ENCODE measurements at places on chromosomes 3 and 15.

GRCh38 chr3:196639483-196640296 is at the start of gene NRROS:
Gene NRROS, plus strand, starts transcription at chr3:196639694. Its CDS starts 14,846 bp downstream, at chr3:196654540.
- peak; percentile 30 for DNase-seq
- H3K27me3 ChIP-seq, result no peaks in the 10 kb centered on the region
- H3K27ac ChIP-seq, result no peak within 1 kb of the TSS
- H3K4me1 ChIP-seq, result peaks cover 10% of the 10 kb centered on the region
- H3K4me3 ChIP-seq, result peak within 1 kb of the TSS; percentile 17
- H3K36me3 ChIP-seq, result no peaks in the 10 kb centered on the region

GRCh38 chr3:15325228-15325627 is 7.2 kb downstream of the SH3BP5 start:
- no peaks in the 10 kb centered on the region for H3K36me3 ChIP-seq
- no peak for DNase-seq
- H3K27me3 ChIP-seq, result no peaks in the 10 kb centered on the region
- H3K4me3 ChIP-seq, result no peak overlapping the region

GRCh38 chr15:81011593-81011992 is 10.9 kb downstream of the TLNRD1 start:
- no peaks in the 10 kb centered on the region for H3K27me3 ChIP-seq
- H3K36me3 ChIP-seq, result no peaks in the 10 kb centered on the region
- no peak for DNase-seq

DNA sequence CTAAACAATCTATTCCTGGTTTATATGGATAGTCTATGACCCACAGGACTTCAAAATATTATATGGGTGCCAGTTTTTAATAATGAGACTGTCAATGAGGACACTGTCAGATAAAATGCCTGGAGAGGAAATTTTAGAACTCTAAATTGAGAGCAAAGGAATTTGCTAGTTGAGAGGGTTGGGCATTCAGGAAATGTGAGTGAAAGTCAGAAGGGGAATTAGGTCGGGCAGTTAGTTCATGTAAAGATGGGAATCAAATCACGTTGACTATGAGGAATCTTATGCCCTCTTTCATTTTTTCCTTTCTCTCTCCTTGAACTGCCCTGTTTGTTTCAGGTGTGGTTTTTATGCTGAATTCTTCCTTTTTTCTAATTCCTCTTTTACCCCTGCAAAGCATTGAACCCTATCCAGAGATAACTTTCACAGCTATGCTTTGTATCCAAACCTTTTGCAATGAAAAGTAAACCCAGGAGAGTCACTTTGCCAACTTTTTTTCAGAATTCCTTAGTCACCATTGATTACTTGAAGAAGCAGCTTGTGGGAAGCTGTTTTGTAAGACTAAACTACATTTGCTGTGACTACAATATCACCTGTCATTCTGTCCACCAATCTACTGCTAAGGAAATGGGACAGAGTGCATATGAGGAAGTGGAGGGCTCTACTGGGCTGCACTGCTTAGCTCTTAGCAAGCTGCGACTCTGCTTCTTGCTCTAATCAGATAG is 27.8 kb downstream of the CHP1 start:
- no peak for DNase-seq
- H3K36me3 ChIP-seq, result peaks cover 3% of the 10 kb centered on the region
- no peaks in the 10 kb centered on the region for H3K4me1 ChIP-seq
- no peak overlapping the region for H3K4me3 ChIP-seq
- no peaks in the 10 kb centered on the region for H3K27me3 ChIP-seq
- no peak overlapping the region for H3K27ac ChIP-seq

GRCh38 chr15:62599791-62600777 is 435.0 kb upstream of the C2CD4B start:
- H3K27me3 ChIP-seq, result no peaks in the 10 kb centered on the region
- H3K27ac ChIP-seq, result no peak overlapping the region
- no peaks in the 10 kb centered on the region for H3K4me1 ChIP-seq
- H3K4me3 ChIP-seq, result no peak overlapping the region

DNA sequence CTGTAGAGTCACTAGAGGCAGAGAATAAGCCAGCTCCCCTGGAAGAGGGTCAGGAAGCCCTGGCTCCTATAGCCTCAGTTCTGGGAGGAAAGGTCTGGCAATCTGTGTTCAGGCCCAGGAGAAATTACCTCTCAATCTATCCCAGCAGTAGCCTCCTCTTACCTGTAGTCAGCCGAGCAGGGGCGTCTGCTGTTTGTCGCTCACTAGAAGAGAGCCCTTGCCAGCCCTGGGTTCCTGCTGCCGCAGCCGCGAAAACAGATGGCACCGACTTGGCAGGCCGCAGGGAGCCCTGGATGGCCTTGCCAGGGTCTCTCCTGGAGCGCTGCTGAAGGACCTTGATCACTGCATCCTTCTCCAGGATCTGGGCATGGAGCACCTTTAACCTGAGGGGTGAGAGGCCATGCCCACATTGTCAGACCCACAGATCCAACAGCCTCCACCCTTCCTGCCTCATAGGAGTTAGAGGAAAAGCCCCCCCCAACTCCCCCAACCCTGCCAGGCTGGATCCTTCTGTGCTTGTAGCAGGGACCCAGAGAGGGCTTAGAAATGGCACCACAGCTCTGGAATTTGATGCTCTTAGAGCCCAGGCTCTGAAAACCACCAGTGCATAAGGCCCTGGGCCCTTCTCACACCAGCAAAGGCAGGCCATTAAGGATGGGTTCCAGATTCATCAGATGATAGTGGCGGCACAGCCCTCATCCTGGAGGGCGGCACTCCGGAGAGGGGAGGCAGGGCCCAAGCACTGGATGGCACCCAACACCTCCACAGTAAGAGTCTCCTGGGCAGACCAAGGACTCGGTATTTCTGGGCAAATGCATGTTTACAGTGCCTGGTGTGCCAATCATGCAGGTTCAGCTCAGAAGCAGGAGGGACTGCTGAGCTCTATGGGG is 14.9 kb downstream of the AMOTL2 start:
- DNase-seq, result no peak
- H3K4me1 ChIP-seq, result peaks cover 35% of the 10 kb centered on the region
- H3K27me3 ChIP-seq, result no peaks in the 10 kb centered on the region
- H3K27ac ChIP-seq, result peak overlapping the region; percentile 58
- no peak overlapping the region for H3K4me3 ChIP-seq

- no peak overlapping the region for H3K4me3 ChIP-seq
- no peaks in the 10 kb centered on the region for H3K4me1 ChIP-seq
- DNase-seq, result no peak
- H3K27me3 ChIP-seq, result no peaks in the 10 kb centered on the region
- no peak overlapping the region for H3K27ac ChIP-seq
Observed at GRCh38 chr3:32973982-32974381, 22.5 kb downstream of the CCR4 start.
